Tongue (tissue), 3 donors: ENCODE measurements at places on chromosomes 12 and 14.
A peak's percentile ranks its signal among the peaks of the same experiment; 100 is the strongest.

GRCh38 chr12:44774815-44775411 lies 101.2 kb downstream of the NELL2 start:
- no peak for DNase-seq

- no peak for DNase-seq
Observed at GRCh38 chr14:79629411-79630287, 581.7 kb downstream of the DIO2 start.

- DNase-seq, result no peak
Observed at GRCh38 chr12:12744546-12745305, 27.6 kb downstream of the CDKN1B start.

- DNase-seq, result peak; percentile 65
Observed at GRCh38 chr12:27779416-27779919, 565 bp upstream of the KLHL42 start.

DNA sequence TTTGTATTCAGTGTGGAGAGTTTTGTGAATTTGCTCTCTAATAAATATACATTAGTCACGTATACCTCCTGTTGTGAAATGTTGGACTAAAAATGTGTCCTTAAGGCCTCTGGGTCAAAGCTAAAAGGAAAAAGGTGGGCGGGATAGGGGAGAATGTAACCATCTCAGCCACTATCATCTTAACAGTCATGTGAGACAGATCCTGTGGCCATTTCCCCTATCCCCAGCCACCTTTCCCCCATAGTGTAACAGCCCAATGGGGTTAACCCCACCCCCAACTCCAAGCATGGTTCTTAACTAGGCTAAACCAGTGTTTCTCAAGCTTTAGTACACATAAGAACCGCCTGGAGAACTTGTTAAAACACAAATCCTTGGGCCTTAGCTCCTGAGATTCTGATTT lies 6.5 kb upstream of the ITPR2 start:
- DNase-seq, result no peak

DNA sequence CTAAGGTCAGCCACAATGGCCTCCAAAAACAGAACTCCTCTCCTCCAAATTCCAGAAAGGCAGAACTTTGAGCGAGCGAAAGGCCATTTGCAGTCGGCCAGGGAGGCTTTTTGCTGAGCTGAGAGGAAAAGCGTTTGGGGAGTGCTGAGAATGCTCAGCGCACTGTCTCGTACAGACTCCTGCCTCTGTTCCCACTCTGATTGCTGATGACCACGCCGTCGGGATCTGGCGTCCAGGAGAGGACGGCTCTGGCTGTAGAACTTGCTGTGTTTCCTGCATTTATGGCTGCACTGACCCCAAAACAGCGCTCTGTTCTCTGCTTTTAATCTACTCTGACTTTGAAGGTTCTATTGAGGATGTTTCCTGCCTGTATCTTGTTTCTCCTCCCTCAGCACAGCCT lies 82.4 kb upstream of the WSCD2 start:
- peak; percentile 42 for DNase-seq

DNA sequence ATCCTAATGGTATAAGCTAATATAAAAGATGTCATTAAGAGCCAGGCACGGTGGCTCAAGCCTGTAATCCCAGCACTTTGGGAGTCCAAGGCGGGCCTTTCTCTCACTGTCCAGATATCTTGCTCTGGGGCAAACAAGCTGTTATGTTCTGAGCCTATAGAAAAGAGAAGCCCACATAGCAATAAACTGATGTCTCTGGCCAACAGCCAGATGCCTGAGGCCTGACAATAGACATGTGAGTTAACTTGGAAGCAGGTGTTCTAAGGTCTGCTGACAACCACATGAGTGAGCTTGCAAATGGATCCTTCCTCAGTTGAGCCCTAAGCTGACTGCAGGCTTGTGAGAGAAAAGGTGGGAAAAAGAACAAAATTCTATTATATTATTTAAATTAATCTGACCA lies 25.0 kb downstream of the YAF2 start:
- peak; percentile 52 for DNase-seq

DNA sequence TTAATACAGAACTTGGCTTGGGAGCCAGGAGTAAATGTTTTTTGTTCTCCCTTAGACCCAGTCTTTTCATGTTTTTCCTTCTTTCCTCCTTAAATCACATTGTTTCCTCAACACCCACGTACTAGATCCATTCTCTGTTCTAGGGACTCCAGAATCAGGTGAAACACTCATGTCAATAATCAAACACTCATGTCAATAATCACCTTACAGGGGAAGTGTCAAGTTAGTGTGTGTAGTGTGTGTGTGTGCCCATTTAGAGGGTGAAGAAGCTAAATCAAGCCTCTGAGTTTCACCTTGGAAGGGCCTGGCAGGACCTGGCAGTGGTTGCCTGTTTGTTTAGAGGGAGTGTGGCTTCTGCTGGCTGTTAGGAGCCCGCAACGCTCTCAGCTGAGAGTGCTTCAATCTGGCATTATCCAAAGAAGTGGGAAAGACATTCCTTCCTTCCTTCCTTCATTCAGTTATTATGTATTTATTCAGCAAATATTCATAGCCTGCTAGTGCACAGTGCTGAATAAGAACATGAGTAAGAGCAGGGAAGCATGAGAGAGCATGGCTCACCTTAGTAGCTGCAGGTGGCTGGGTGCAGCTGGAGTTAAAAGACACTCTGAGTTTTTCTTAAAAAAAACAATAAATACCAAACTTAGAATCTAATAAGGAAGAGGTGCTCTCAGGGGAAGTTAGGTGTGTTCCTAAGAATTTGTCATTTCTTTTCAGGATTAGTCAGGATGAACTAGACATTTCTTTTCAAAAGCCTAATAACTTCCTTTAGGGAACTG lies 17.6 kb upstream of the EID3 start:
- DNase-seq, result no peak

DNA sequence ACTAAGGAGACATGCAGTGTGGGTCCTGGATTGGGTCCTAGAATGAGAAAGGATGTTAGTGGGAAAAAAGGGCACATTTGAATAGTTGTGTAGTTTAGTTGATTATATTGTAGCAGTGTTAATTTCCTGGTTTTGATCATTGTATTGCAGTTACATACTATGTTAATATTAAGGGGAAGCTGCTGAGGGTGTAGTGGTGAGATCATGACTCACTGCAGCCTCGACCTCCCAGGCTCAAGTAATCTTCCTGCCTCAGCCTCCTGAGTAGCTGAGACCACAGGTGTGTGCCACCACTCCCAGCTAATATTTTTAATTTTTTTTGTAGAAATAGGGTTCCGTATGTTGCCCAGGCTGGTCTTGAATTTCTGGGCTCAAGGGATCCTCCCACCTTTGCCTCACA lies 21.7 kb downstream of the BORCS5 start:
- DNase-seq, result no peak

- DNase-seq, result no peak
Observed at GRCh38 chr12:71268598-71269280, 110.9 kb upstream of the TSPAN8 start.

DNA sequence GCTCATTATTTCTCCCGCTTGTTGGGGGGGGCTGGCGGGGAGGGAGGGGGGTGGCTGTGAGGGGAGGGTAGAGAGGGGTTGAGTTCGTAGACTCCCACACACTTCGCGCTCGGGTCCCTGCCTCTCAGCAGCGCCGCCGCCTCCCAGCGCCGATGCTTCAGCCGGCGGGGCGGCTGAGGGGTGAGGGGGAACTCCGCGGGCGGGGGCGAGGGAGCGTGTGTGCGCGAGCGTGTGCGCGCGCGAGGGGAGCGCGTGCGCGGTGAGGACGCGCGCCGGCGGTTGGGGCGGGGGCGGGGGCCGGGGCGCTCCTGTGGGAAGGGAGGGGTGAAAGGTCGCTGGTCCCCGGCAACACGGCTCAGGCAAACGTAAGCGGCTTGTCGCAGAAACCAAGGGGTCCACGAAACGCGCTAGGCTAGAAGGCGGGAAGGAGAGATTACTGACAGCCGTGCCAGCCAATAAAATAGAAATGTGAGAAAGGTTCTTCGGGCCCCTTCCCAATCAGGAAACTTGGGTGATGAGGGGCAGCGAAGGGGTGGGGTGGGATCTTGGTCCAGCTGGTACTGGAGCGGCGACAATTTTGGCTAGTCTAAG lies 343 bp upstream of the NOVA1 start:
- peak; percentile 98 for DNase-seq

DNA sequence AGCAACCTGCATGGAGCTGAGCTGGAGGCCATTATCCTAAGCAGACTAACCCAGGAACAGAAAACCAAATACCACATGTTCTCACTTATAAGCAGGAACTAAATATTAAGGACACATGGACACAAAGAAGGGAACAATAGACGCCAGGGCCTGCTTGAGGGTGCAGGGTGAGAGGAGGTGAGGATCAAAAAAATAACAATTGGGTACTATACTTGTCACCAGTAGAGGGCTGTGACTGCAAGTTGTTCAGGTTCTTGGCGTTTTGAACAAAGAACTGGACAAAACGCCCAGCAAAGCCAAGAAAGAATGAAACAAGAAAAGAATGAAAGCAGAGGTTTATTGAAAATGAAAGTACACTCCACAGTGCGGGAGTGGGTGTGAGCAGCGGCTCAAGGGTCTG lies 208.5 kb upstream of the NEDD1 start:
- no peak for DNase-seq

DNA sequence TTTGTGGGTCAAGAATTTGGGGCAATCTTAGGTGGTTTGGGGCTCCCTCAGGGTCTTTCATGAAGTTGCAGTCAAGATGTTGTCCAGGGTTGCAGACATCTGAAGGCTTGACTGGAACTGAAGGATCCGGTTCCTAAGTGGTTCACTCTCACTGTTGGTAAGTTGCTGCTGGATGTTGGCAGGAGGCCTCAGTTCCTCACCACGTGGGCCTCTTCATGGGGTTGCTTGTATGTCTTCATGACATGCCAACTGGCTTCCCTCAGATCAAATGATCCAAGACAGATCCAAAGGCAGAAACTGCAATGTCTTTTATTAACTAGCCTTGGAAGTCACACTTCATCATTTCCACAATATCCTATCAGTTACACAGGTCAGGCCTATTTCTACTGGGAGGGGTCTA lies 49.2 kb downstream of the ARF6 start:
- DNase-seq, result no peak

GRCh38 chr14:77185093-77185465 lies 3.5 kb downstream of the TMEM63C start:
- no peak for DNase-seq

DNA sequence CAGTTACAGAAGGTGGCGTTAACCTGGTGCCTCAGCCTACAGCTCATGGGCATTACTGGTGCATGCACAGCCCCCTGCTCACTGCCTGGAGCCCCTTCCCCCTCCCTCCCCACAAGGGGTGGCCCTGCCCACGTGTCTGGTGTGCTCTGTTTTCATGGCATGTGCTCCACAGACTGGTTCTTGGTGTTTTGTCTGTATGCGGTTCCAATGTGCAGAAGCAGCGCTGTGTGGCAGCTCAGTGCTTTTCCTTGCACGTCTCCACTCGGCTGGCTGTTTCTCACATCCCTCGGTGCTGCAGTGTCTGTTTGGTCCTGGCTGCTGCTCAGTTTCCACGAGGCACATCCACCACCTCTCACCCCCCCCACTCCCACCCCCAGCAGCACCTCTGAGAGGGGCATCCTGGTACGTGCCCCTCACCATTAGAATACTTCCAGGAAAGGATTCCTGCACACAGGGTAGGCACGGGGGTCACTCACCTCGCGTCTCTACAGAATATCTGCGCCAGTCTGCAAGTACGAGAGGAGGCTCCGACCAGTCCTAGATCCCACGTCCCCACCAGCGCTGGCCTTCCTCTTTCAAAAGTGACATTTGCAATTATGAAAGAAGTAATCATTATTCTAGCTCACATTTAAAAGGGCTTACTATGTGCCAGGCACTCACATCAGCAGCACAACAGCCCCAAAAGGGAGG lies 27.1 kb downstream of the DIO3 start:
- DNase-seq, result no peak

GRCh38 chr14:22588526-22589095 lies 413 bp downstream of the DAD1 start:
- DNase-seq, result no peak

GRCh38 chr12:121749267-121749666 lies 36.7 kb downstream of the TMEM120B start:
- no peak for DNase-seq

- DNase-seq, result no peak
Observed at GRCh38 chr12:94558612-94559011, 91.7 kb downstream of the TMCC3 start.

DNA sequence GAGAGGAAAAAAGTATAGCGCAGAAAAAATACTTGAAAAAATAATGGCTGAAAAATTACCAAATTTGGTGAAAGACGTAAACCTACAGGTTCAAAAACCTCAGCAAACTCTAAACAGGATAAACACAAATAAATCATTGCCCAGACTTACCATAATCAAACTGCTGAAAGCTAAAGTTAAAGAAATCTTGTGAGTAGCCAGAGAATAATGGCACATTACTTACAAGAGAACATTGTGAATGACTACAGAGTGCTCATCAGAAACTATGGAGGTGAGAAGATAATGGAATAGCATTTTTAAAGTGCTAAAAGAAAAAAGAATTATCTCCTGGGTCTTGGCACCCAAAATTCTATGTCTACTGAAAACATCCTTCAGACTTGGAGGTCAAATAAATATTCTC lies 36.0 kb downstream of the ATF1 start:
- no peak for DNase-seq

DNA sequence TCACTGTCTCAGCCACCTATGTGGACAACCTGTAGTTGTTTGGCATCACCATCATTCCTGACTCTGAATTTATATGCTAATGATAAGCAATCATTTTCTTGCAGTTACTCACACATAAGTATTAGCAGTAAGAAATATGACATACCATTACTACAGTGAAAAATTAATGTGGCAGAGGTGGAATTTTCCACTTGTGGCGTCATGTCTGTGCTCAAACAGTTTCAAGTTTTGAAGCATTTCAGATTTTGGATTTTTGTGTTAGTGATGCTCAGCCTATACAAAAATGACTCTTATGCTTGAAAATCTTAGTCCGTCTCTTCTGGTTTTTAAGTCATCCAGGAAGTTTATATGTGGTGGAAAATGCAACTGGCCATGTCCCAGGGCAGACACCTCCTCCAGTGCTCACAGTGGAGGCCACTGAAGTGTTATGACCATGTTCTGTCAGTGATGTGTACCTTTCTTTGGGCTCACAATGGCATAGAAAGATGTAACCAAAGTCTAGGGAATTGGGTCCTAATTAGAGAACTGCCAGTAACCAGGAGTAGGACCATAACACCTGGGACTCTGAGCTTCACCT lies 220.6 kb downstream of the SYT1 start:
- no peak for DNase-seq

DNA sequence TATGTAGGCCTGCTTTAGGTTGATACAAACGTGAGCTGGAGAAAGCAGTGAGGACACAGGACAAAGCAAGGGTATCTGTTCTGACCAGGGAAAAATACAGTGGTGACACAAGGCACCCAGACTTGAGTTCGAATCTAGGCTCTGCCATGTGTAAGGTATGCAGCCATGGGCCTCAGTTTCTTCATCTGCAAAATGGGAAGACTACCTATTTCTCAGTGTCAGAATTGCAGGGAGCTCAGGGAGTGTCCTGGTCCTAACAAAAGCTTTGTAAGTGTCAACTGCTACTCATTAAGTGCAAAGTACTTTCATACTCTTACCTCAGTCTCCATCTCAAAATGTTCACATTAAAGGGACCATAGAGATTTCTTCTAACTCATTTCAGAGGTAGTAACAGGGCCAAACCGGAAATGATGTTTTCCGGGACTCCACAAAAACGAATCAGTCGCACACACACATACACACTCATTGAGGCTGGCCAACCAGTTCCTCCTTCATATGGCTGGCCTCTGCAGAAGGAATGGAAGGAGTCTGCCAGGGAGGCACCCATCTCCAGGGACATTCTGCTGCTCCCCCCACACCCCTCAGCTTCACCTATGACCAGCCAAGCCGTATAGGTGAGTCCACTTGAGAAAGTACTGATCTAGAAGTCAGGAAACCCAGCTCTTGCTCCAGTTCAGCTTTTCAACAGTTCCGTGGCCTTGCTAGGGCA lies 7.8 kb downstream of the CTDSP2 start:
- DNase-seq, result no peak
